ENCODE measurements at places on chromosomes 7 and 10.
A peak's percentile ranks its signal among the peaks of the same experiment; 100 is the strongest.

GRCh38 chr7:124354201-124354600 lies 321.3 kb upstream of the TMEM229A start:
- DNase-seq, result no peak

- no peak for DNase-seq
Measured at GRCh38 chr10:86018735-86019058, 347.9 kb downstream of the GRID1 start.

- DNase-seq, result no peak
Measured at GRCh38 chr7:109387530-109387929, 817.9 kb downstream of the DNAJB9 start.

DNA sequence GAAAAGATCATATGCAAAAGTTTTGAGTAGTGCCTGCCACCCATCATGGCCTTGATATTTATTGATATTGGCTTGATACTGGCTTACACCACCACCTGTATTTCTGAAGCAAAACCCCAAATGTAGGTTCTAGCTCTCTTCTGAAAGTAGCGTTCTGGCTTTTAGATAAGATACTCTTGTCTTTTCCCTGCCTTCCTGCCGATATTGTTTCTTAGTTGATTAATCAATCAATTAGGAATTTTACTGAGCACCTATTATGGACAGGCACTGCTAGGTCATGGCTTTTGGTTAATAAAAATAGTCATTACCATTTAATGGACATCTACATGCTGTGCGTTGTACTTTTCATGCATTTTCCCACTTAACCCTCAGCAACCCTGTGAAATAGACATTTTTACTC lies 7.9 kb downstream of the SFRP5 start:
- DNase-seq, result no peak

- DNase-seq, result no peak
Measured at GRCh38 chr7:138049505-138050116, 26.6 kb upstream of the AKR1D1 start.

DNA sequence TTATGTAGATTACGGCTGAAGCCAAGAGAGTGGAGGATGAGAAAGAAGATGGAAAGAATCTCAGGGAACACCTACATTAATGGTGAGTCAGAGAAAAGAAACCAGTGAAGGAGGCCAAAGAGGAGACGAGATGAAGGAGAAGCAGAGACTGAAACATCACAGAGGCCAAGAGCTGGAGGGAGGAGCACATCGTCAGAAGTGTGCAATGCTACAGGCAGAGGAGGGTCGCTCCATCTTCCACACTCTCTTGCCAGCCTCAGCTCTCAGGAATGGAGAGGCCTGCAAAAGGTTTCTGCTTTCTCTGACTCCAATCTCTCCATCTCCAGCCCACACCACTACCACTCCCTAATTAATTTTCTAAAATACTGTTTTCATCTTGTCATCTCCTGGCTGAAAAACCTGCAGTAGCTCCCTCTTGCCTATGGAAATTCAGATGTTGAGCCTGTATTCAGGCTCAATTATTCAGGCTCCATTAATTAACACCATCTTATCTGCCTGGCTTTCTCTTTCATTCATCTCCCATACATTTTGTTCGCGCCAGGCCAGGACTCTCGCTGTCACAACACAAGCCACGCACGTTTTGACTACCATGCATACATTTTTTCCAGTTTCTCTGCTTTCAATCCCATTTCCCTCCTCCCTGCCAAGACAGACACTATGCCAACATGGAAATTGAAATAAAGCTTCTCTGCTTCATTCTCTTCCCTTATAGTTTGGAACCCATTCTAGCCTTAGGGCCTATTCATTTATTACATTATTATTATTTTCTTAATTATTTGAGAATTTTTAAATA lies 165.8 kb downstream of the INHBA start:
- DNase-seq, result no peak

GRCh38 chr10:82190432-82191260 lies 315.7 kb downstream of the NRG3 start:
- no peak for DNase-seq

DNA sequence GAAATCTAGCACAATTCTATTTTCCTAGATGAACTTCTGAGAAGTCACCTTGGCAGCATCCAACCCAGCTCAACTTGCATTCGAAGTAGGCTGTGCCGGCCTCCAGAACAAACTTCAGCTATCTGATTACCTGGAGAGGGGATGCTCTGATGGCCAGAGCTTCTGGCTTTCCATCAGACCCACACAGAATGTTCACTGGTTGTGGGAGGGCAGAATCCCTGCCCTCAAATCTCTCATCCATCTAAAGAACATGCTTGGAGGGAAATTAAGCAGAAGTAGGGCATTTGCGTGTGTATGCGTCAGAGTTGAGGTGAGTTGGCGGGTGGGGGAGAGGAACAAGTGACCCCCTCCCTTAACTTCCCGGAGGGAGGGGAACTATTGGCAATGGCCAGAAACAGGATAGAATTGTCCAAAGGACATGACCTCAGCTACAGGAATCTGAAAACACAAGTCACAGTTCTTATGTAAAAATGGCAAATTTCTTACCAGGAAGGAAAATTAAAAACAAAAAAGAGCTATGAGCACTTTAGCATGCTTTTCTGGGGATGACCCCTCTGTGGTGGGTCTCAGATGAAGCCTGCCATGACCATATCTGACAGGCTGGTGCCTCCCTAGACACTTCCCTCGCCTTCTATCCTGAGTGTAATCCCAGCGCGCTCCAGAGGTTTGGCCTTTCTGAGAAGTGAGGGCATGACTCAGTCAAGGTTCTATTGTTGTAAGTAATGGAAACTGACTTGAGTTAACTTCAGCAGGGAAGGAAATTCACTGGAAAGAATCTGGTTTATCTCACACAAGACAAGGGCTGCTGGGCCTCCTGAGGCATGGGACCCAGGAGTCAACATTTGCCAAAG lies 278.8 kb downstream of the RPS24 start:
- DNase-seq, result no peak

GRCh38 chr10:21696302-21696701 lies 162.3 kb downstream of the MLLT10 start:
- DNase-seq, result no peak

DNA sequence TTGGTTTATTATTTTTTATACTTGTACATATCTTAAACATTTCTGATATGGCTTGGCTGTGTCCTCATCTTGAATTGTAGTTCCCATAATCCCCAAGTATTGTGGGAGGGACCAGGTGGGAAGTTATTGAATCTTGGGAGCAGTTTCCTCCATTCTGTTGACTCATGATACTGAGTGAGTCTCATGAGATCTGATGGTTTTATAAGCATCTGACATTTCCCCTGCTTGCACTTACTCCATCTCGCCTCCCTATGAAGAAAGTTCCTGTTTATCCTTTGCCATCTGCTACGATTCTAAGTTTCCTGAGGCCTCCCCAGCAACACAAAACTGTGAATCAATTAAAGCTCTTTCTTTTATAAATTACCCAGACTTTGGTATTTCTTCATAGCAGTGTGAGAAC lies 207.7 kb downstream of the TPK1 start:
- DNase-seq, result no peak

GRCh38 chr7:42471573-42472174 lies 234.7 kb upstream of the GLI3 start:
- no peak for DNase-seq

- DNase-seq, result no peak
Measured at GRCh38 chr10:23375366-23375765, 30.8 kb upstream of the C10orf67 start.

DNA sequence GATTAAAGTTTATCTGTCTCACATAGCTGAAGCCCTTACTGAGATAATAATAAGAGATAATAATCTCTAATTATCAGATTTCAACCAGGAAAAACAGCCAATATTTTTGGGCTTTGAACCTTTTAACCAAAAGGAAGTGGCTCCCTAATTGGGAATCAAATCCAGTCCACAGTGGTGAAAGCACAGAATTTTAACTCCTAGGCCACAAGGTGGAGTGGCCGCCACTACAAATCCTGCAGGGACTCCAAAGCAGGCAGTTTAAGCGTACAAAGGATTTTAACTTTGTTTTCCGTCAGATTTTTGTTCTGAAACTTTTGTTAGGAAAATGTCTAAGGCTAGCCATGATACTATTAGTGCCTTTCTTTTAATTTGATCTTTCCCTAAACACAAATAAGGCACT lies 99.6 kb upstream of the CCNY start:
- peak; percentile 8 for DNase-seq

DNA sequence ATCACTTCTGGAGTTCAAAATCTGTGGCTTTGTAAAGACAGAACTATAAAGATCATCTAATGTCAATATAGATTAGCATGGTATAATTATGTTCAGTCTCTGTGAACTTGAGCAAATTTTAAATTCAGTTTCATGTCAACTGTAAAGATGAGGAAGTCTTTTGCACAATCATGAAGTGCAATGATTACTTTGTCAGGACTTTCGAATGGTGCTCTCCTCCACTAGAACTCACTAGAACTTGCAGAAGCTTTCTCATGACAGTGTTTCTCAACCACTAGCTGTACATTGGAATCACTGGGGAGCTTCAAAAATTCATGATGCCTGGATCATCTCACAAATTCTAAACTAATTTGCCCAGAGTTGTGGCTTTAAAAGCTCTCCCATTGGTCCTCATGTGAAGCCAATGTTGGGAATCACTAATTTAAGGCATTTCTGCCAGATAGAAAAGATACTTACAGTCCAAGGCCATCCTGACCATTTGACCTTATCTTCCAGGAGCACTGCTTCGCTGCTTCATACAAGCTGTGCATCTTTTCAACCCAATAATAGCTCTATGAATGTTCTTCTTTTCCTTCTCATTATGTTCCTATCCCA lies 12.9 kb downstream of the OR2AE1 start:
- no peak for DNase-seq

GRCh38 chr10:129868449-129869035 lies 95.5 kb downstream of the EBF3 start:
- DNase-seq, result no peak

GRCh38 chr7:138700857-138701536 lies at the start of gene SVOPL:
Gene SVOPL (minus strand): TSS chr7:138701362. CDS start chr7:138679045, 22,317 bp downstream.
- no peak for DNase-seq

- no peak for DNase-seq
Measured at GRCh38 chr7:130489140-130489983, 2.5 kb upstream of the MEST start.

GRCh38 chr7:88155756-88156155 lies 64.1 kb downstream of the SRI start:
- DNase-seq, result no peak

DNA sequence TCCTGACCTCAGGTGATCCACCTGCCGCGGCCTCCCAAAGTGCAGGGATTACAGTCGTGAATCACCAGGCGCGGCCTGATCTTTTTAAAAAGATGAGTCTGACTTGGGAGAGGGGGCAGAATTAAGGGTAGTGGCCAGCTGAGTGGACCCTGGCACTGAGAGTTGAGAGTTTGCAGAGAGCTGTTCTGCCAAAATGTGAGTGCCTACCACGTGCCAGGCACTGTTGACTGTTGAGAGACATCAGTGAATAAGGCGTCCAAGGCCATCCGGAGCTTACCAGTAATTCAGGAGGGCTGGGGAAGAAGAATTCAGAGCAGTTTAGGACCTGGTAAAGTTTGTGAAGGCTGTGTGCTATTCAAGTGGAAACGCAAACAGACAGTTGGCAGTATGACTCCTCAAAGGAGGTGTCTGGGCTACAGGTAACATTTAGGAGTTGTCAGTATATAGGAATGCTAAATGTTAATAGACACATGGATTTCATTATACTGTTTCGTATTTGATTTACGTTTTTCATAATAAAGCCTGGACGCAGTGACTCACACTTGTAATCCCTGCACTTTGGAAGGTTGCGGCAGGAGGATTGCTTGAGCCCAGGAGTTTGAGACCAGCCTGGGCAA lies 1.5 kb downstream of the NIPSNAP2 start:
- DNase-seq, result no peak

DNA sequence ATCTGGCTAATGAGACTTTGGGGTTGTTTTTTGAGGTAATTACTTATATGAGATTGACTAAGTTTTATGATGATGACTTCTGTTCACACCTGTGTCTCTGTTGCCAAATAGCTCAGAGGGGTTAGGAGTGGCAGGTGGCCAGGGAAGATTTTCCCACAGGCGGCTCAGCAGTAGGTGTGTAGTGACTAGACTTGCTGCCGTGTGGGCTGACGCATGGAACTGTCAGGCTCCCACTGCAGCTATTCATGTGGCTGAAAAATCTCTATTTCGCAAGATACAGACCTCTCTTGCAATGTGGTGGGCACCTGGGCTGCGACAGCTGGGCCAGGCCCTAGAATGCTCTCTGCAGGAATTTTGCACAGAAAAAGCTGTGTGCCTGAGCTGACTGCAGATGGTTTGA lies 1.4 kb downstream of the CPA4 start:
- no peak for DNase-seq

DNA sequence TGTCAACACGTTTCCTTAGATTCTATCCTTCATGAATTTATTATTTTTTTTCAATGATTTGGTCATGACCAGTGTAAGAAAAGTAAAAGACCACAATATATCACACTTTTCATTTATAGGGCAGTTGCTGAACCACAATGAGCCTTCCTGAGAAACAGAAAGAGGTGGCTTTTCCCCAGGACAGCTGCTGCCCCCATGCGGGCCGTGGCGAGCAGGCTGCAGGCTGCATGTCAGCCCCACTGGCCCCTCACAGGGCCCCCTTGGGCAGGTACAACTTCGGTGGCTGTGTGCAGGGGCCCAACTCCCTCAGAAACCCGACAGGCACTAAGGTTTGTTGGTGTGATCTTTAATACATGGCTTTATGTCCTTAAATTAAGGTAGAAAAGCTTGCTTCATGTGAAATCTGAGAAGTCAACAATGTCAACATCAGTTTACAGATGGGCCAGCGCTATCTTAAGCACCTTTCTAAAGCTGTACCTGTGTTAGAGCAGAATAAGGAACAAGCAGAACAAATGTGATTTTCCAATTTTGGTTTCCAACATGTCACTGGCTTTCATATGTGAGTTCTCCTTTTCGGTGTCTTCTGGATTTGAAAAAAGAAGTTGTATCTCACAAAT lies 10.6 kb downstream of the BEND7 start:
- DNase-seq, result no peak

- no peak for DNase-seq
Measured at GRCh38 chr10:60917331-60918280, 26.4 kb downstream of the RHOBTB1 start.

- DNase-seq, result no peak
Measured at GRCh38 chr7:139567647-139568345, 44.3 kb downstream of the CLEC2L start.

DNA sequence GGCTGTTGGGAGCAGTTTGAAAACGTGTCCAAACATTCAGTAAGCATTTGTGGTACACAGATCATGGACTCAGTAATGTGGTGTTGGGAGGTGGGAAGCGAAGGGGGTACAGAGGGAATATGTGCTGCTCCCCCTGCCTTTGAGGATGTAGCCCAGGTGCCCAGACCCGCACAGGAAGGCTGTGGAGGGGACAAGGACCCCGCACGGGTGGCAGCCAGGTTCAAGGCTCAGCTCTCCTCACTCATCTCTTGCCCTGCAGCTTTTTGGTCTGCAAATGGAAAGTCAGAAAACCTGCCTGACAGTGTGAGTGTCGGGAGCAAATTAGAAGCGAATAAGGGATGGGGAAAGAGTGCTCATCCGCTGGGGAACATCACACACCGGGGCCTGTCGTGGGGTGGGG lies 27.3 kb upstream of the EN2 start:
- DNase-seq, result no peak

Data from NCI-H446 (cell line).